ENCODE measurements at places on chromosomes 2 and 18.
A peak's percentile ranks its signal among the peaks of the same experiment; 100 is the strongest.

DNA sequence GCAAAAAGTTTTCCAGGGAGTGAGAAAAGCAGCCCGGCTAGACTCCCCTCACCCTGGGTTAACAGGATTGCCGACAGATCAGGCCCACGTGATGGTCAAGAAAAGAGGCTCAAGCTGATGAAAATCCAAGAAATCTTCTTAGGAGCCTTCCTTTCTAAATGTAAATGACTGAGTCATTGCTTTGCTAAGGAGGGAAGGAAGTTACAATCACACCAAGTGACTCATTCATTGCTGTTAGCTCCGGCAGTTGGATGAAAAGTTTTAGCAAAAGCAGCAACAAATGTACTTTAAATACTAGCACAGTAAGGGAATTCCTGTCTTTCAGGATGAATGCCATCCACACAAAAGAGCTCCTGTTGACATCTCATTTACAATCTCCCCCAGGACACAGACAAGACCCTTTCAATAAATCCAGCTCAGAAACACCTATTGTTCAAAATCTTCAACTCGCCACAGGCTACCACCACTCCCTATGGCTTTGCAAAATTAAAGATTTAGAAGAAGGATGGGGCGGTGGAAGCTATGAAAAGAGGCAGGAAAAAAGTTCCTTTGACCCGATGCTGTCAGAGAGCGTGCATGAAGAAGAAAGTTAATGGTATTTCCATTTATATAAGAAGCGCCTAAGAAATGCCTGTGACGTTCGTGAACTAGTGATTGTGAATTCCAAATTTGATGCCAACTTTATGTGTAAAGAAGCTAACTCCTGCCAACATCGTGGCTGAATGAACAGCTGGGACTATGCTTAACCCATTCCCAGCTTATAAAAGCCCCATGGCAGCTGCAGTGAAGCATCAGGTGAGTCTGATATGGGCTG is 153.7 kb downstream of the TGIF1 start:
- no peak for DNase-seq

DNA sequence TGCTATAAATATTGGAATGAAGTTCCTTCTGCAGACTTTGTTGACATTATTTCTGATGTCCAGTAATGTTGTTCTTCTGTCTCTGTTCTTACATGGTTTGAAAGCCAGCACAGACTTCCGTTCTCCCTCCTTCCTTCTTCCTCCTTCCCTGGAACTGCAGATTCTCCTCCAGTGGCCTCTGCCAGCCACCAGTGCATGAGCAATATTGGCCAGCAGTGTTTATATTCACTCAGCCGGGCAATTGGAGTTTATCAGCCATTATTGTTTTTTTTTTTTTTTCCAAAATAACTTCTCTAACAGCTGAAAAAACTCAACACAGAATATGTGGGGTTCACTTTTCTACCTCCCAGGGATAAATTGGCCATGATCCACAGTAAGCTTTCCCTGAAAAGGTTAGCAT is 86.8 kb downstream of the ADCYAP1 start:
- no peak for DNase-seq

DNA sequence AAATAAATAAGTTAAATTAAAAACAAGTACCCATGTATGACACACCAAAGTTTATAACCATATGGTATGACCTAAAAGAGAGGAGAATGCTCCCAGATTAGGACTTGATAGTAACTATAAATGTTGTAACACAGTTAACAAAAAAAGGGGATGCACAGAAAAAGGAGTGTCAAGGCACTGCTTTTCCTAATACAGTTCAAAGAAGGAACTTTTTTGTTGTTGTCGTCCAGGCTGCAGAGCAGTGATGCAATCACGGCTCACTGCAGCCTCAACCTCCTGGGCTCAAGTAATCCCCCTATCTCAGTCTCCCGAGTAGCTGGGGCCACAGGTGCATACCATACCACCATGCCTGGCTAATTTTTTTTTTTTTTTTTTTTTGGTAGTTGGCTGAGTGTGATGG is 2.7 kb downstream of the NARS1 start:
- DNase-seq: no peak

- DNase-seq: no peak
Observed at GRCh38 chr2:128421286-128421685, 102.6 kb upstream of the HS6ST1 start.

GRCh38 chr2:202588647-202589581 is 45.9 kb upstream of the FAM117B start:
- DNase-seq: peak; percentile 88

- no peak for DNase-seq
Observed at GRCh38 chr2:60485055-60485454, 68.4 kb downstream of the BCL11A start.

DNA sequence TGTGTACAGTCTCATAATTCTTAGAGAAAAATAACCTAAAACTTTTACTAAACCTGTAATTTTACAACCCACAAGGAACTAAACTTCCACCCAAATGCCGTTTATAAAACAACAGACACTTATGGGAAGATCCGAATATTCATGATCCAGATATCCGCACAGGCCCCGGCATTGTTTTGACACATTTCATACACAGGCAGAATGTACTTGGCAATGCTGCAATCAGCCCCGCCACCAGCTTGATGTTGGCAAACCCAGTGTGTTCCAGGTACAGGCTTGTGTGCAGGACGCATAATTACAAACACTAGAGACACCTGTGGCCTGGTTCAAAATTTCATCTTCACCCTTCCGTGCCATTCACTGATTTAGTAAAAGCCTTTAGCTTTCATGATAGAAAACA is 393.0 kb upstream of the SALL3 start:
- DNase-seq: no peak

- DNase-seq: no peak
Observed at GRCh38 chr2:23452372-23452771, 67.4 kb downstream of the KLHL29 start.

GRCh38 chr2:163213661-163214081 is 375.1 kb upstream of the KCNH7 start:
- DNase-seq: no peak

DNA sequence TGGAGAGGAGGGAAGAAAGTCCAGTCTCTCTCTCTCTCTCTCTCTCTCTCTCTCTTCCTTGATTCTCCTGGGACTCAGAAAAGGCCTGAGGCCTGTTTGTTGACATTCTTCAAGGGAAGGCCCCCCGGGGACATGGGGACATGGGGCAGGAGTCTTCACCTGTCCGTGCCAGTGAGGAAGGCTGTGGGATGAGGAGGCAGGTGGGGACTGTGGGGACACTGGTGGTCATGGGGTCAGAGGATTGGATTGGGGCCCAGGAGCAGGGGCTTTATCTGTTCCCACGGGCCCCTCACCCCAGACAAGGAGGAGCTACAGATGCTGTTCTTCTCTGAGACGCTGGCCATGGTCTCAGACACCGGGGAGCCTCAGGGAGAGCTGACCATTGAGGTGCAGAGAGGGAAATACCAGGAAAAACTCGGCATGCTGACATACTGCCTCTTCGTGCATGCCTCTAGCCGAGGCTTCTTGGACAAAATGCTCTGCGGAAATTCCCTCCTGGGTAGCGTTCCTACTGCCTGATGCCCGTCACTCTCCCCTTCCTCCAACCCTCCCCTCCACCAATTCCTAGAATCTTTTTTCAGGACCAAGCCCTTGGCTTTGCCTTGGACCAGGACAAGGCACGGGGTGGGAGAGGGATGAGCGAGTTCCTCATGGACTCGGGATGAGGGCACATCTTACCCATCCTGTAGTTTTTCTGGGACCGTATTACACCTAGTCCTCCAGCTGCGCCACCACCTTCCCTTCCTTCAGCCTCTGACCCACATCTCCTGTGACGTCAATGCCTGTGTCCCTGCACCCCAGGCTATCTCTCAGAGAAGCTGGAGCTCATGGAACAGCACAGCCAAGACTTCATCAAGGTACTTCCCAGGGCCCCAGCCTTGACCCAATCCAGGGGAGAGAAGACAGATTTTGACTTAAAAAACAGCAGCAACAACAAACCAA is 850 bp downstream of the CATIP start:
- DNase-seq: no peak

DNA sequence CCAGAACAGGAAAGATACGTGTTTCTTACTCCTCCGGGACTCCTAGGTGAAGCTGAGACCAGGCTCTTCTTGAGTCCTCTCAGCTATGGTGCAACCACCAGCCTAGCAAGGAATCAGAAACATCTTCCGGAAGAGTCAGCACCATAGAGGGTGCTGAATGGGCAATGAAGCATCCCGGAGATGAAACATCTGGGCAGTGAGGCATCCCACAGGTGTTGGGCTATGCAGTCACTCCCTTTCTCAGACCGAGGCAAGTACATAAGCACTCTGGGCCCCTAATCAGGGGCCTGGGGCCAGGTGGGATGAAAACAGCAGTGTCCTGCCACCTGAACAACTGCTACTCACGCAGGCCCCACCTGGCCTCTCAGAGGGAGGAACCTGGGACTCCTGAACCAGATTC is 1.4 kb upstream of the CAPN10 start:
- no peak for DNase-seq

GRCh38 chr2:220433131-220433530 is 805.7 kb downstream of the SLC4A3 start:
- DNase-seq: peak; percentile 1

GRCh38 chr2:105999211-105999989 is 194.7 kb downstream of the UXS1 start:
- DNase-seq: no peak

- no peak for DNase-seq
Observed at GRCh38 chr2:234334756-234335155, 162.1 kb downstream of the ARL4C start.

DNA sequence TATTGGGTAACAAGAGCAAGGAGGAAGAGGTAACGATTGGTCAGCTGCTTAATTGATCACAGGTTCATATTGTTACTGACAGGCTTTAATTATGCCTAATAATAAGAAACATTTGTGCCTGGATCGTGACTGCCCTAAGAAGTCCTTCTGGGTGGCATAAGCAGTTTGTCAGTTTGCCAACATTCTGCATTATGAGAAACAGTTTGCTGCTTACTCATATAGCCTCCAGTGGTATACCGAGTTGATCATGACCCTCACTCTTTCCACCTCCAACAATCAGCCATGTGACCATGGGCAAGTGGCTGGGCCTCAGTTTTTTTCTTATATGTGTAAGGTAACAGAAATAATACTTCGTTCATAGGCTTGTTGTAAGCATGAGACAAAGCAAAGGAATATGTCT is 96.6 kb upstream of the CABLES1 start:
- DNase-seq: no peak

- DNase-seq: no peak
Observed at GRCh38 chr18:8307960-8308359, 301.3 kb upstream of the RAB12 start.

GRCh38 chr2:129868151-129868550 is 111.3 kb upstream of the RAB6C start:
- no peak for DNase-seq

DNA sequence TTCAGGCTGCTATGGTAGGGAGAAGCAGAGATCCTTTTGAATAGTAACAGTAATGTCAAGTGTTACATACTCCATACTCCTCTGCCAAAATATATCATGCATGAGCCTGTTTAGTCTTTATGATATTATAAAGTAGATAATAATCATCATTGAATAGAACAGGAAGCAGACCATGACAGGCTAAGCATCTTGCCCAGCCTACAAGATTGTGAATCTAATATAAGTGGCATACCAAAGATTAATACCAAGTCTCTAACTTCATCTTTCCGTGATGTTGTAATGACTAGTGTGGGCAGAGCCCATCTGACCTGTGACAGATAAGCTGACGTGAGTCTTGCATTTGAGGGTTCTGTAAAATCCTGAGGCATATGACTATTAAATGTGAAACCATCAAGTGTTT is 13.1 kb downstream of the NDUFB3 start:
- no peak for DNase-seq

- no peak for DNase-seq
Observed at GRCh38 chr2:215601526-215601925, 165.7 kb upstream of the FN1 start.

GRCh38 chr2:122148128-122148767 is 392.8 kb downstream of the TSN start:
- DNase-seq: no peak

GRCh38 chr18:50306944-50307343 is 19.5 kb upstream of the CXXC1 start:
- no peak for DNase-seq

- no peak for DNase-seq
Observed at GRCh38 chr2:42503291-42503690, 9.5 kb upstream of the KCNG3 start.

DNA sequence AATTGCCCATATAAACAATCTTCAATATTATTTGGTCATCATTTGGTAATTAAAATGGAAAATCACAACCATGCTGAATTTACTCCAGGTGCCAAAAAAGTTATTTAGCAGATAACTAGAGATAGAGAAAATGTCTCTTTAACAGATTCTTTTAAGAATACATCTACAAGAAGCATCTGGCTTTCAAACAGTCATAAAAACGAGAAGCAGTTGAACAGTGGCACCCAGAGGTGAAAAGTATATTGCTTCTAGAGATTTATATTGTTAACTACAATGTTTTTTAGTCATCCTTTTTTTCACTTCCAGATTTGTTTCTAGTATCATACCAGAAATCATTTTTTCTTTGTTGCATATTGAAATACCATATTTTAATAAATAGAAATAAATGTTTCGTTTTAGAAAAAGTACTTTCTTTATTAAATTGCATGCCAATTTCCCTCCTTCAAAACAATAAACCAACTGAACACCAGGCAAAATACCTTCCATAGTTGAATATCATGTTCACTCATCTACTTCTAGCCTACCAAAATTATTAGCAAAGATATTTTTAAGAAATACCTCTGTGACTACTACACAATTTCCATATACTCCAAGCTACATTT is 65.4 kb upstream of the HNRNPA3 start:
- peak; percentile 68 for DNase-seq

- no peak for DNase-seq
Observed at GRCh38 chr18:51382081-51382480, 184.6 kb upstream of the MEX3C start.

DNA sequence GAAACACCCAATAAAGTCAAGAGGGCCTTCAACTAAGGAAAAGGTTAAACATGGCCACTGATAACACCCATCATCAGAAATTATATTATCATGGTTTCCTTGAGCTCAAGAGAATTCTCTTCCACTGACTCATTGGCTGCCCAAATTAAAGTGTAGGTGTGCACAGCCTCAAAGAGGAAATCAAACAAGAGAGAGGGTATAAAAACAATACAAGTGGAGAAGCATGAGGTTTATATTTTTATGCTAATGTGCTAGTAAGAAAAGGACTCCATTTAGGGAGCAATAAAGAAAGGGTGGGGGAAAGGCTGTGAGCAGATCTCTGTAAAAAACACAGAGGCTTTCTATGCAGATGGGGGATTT is 168.8 kb upstream of the VRK2 start:
- DNase-seq: peak; percentile 70

DNA sequence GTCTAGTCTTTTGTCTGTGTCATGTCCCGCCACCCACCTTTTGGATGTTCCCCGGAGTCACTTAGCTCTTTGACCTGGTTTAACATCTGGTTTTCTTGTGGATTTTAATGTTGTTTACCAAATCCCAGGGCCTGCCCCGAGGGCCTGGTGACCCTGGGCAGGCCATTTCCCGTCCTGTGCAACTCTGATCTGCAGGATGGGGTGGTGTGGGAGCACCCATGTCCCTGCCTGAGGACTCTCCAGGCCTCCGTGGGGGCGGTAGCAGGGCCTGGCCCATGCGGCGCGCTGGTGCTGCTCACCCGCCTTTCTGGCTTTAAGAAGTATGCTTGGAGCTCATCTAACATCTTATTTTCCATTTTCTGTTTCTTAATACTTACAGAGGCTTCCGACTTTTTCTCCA is 10.7 kb downstream of the RAMP1 start:
- DNase-seq: no peak

All from NCI-H1105 treated with DMSO at 0.1 percent for 48 hours (cell line).